ENCODE measurements at places on chromosomes 6 and 20. TPM values are rescaled to one million over a fixed set of nuclear protein-coding genes. Genes with fewer than 3 reads are reported as not detected.

The PRR18 gene
- 0.93 TPM for total RNA-seq

The HS3ST5 gene
- total RNA-seq, result 0.95 TPM

DNA sequence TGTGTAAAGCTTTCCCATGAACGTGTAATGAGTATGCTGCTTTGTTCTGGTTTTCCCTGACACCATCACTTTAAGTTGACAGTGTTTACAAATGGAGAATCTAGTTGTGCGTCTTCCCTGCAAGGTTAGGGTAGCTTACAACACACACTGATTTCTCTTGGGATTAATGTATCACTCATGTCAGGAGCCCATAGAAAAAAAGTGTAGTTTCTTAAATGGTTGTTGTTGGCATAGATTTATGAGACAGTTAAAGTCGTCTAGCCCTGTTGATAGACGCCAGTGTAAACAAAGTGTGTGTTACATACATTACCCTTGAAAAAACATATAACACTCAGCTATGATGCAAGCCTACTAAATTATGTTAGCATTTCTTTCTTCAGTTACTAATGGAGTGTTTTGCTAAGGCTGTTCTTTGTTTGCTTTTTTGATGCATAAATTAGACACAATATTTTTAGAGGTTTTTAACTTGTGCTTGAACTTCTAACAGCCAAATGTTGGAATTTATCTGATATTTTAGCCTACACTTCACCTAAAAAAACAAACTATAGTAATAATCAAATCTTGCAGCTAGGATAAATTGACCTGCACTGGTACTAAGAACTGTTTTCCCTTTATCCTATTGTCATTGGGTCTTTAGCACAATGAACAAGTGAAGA lies 88.6 kb downstream of the RNF217 start:
- H3K36me3 ChIP-seq, result peaks cover 3% of the 10 kb centered on the region
- peak overlapping the region; percentile 57 for H3K27ac ChIP-seq
- no peak overlapping the region for H3K4me3 ChIP-seq
- H3K27me3 ChIP-seq, result no peaks in the 10 kb centered on the region
- no peak for DNase-seq

- H3K4me1 ChIP-seq, result peaks cover 35% of the 10 kb centered on the region
- no peaks in the 10 kb centered on the region for H3K27me3 ChIP-seq
- H3K36me3 ChIP-seq, result peaks cover 2% of the 10 kb centered on the region
- peak overlapping the region; percentile 22 for H3K27ac ChIP-seq
- no peak for DNase-seq
Measured at GRCh38 chr20:47506850-47507249, 5.2 kb downstream of the NCOA3 start.

The NMBR gene
- 0.74 TPM for total RNA-seq

The SLC52A3 gene
- 0.38 TPM for total RNA-seq

The C20orf202 gene
- total RNA-seq, result 0.26 TPM

- DNase-seq, result no peak
- H3K36me3 ChIP-seq, result no peaks in the 10 kb centered on the region
- H3K4me1 ChIP-seq, result no peaks in the 10 kb centered on the region
- no peaks in the 10 kb centered on the region for H3K27me3 ChIP-seq
- no peak overlapping the region for H3K4me3 ChIP-seq
- no peak overlapping the region for H3K27ac ChIP-seq
Measured at GRCh38 chr6:100382031-100382430, 82.7 kb downstream of the SIM1 start.

The AKAP7 gene
- 26.4 TPM for total RNA-seq

DNA sequence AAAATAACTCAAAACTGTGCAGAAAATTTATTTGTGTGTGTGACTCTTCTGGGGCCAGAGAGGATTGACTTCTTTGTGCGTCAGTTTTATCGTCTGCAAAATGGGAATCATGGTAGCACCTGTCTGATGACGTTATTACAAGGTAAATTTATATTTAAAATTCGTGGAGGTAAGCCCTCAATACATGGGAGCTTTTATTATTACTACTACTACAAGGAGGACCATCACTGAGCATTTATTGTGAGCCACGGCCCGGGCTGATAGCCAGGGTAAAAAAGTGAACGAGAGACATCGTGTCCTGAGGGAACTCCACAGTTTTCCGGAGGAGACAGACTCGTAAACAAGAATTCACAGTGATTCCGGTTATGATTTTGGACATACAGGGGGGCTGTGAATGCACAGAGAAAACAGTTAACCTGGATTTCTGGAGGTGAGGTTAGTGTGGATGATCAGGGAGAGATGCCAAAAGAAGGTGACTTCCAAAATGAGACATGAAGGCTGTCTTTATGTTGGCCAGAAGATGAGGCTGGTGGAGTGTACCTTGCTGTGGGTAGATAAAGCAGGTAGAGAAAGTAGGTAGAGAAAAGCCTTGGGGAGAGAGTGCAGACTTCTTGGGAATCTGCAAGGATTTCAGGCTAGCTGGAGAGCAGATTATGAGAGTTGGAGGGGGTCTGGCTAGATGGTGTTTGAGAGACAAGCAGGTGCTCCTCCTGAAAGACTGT lies 10.6 kb upstream of the SERINC3 start:
- H3K4me3 ChIP-seq, result no peak overlapping the region
- DNase-seq, result no peak
- peaks cover 3% of the 10 kb centered on the region for H3K4me1 ChIP-seq
- H3K27ac ChIP-seq, result no peak overlapping the region

The SLC16A10 gene
- 8.1 TPM for total RNA-seq

DNA sequence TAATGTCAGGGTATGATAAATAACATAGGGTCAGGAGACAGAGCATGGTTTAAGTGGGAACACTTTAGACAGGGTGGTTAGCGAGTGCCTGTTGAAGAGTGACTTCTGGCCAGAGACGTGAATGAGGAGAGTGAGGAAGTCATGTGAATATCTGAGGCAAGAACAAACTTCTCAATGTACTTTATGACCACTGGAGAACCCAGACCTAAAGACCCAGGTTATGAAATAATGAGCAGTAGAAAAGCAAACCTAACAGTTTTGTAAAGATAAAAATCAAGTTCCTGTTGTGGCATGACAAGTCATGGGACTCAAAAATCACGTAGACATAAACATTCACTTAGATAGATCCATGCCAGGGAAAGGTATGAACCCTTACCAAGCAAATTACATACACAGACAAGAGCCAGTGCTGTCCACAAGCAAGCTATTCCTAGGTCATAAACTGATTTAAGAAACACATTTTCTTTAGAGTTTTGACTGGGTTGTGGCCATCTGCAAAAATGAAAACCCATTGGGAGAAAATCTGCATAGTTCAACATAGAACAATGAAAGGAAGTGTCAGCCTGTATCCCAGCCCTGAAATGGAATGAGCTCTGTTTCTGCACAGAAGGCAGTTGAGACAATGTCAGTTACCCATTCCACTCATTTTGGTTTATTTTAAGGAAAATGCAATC lies 2.2 kb upstream of the MYCT1 start:
- DNase-seq, result no peak
- no peaks in the 10 kb centered on the region for H3K4me1 ChIP-seq
- no peak overlapping the region for H3K27ac ChIP-seq
- H3K36me3 ChIP-seq, result no peaks in the 10 kb centered on the region
- no peak overlapping the region for H3K4me3 ChIP-seq

GRCh38 chr6:168905451-168906090 lies 348.1 kb downstream of the THBS2 start:
- peaks cover 9% of the 10 kb centered on the region for H3K27me3 ChIP-seq
- H3K27ac ChIP-seq, result no peak overlapping the region
- no peaks in the 10 kb centered on the region for H3K36me3 ChIP-seq
- DNase-seq, result no peak
- H3K4me3 ChIP-seq, result no peak overlapping the region

DNA sequence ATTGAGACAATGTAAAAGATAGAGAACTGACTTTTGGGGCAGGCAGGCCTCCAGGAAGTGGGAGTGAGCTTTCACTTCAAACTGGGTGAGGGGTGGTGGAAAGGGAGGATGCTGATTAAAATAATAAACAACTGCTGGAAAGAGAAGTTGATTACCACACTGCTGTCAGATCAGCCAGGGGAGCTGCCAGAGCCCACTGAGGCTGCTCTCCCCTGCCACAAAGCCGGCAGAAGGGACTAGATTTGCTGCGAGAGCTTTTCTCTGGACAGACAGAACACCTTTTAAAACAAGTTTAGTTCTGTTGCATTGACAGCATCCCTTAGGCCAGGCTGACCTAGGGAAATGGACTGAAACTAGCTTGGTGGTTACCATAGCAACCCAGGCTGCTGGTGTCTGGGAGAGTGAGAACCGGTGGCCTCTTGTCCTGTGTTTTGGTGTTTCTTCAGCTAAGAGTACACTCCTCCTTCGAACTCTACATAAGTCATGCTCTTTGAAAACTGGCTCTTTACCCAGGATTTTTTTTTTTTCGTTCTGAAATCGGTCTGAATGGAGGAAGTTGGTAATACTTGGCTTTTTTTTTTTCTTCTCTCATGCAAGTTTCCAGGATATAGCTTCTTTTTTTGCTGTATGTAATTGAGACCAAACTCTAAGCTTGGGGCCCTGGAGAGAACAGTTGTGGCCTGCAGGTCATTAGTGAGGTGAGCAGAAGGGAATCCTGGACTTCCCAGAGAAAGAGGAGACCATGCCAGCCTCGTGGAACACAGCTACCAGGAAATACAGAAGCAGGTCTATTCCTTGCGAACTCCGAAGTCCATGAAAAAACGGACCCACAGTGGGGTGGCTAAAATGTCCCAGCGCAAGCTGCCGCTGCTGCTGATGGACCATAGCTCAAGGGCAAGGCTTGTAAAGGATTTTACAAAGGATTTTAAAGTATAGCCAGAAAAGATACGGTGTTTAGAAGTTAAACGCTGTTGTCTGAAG lies 374.4 kb downstream of the UTRN start:
- DNase-seq, result no peak
- no peaks in the 10 kb centered on the region for H3K36me3 ChIP-seq
- no peaks in the 10 kb centered on the region for H3K27me3 ChIP-seq
- peaks cover 68% of the 10 kb centered on the region for H3K4me1 ChIP-seq
- H3K4me3 ChIP-seq, result peak overlapping the region; percentile 59

GRCh38 chr6:45415315-45415714 lies 37.6 kb upstream of the SUPT3H start:
- H3K27ac ChIP-seq, result no peak overlapping the region
- H3K4me1 ChIP-seq, result peaks cover 7% of the 10 kb centered on the region
- H3K27me3 ChIP-seq, result peaks cover 60% of the 10 kb centered on the region

GRCh38 chr6:16095180-16095579 lies 33.7 kb upstream of the MYLIP start:
- H3K4me1 ChIP-seq, result peaks cover 14% of the 10 kb centered on the region
- H3K36me3 ChIP-seq, result no peaks in the 10 kb centered on the region
- H3K27ac ChIP-seq, result no peak overlapping the region
- no peaks in the 10 kb centered on the region for H3K27me3 ChIP-seq
- no peak for DNase-seq

The TRERF1 gene
- total RNA-seq, result 7.9 TPM

The CST4 gene
- not detected for total RNA-seq

GRCh38 chr6:169968541-169969270 lies 217.3 kb downstream of the ERMARD start:
- H3K4me3 ChIP-seq, result no peak overlapping the region
- no peak for DNase-seq
- H3K27me3 ChIP-seq, result peaks cover 8% of the 10 kb centered on the region
- peaks cover 10% of the 10 kb centered on the region for H3K4me1 ChIP-seq
- H3K27ac ChIP-seq, result no peak overlapping the region

The DEFB119 gene
- not detected for total RNA-seq

The SPATA2 gene
- 10.2 TPM for total RNA-seq

GRCh38 chr6:69179681-69180080 lies 544.6 kb downstream of the ADGRB3 start:
- H3K27me3 ChIP-seq, result no peaks in the 10 kb centered on the region
- DNase-seq, result no peak
- H3K36me3 ChIP-seq, result no peaks in the 10 kb centered on the region
- no peak overlapping the region for H3K4me3 ChIP-seq
- no peak overlapping the region for H3K27ac ChIP-seq

The VGLL2 gene
- total RNA-seq, result not detected

DNA sequence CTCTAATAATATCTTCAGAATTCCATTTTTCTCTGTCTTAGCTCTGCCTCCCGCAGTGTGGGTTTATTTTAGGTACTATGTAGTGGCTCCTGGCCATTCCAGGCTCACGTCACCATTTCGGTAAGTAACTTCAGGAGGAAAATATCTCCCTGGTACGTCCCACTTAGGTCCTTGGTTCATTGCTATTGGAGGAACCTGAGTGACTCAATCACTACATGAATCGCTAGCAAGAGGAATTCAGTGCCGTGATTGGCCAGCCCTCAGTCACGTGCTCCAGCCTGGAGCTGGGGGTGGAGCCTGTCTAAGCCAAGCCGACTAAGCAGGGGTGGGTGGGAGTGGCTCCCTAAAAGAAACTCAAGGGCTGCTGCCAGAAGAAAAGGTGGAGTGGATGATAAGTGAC lies 67.3 kb upstream of the E2F3 start:
- no peak overlapping the region for H3K27ac ChIP-seq
- H3K4me1 ChIP-seq, result peaks cover 2% of the 10 kb centered on the region
- no peak for DNase-seq
- H3K36me3 ChIP-seq, result no peaks in the 10 kb centered on the region

DNA sequence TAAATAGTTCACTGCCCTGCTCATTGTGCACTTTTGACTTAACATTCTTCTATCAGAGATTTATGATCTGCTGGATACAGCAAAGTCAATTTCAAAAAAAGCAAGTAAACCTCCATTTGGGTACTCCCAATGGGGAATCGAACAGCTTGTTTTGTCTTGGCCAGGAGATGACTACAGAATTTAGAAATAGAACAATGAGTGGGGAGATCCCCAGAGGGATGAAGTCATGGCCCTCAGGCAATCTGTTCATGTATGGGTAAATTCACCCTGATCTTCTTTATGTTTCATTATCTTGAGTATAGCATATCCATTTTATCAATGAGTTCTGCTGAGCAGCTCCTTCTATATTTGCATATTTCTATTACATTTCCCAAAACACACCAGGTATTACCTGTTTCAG lies 1681.9 kb downstream of the HACE1 start:
- no peaks in the 10 kb centered on the region for H3K4me1 ChIP-seq
- no peak overlapping the region for H3K4me3 ChIP-seq
- no peaks in the 10 kb centered on the region for H3K36me3 ChIP-seq

The PHACTR2 gene
- 53.7 TPM for total RNA-seq

- H3K4me1 ChIP-seq, result no peaks in the 10 kb centered on the region
- H3K27ac ChIP-seq, result no peak overlapping the region
- no peak for DNase-seq
- H3K36me3 ChIP-seq, result no peaks in the 10 kb centered on the region
- H3K27me3 ChIP-seq, result no peaks in the 10 kb centered on the region
Measured at GRCh38 chr6:141634269-141634668, 498.5 kb upstream of the GJE1 start.

- peaks cover 12% of the 10 kb centered on the region for H3K4me1 ChIP-seq
- peak overlapping the region; percentile 85 for H3K4me3 ChIP-seq
- no peaks in the 10 kb centered on the region for H3K36me3 ChIP-seq
- no peak for DNase-seq
Measured at GRCh38 chr6:77464495-77464867, 1.2 kb upstream of the HTR1B start.

Measured in progenitor cell of endocrine pancreas (in vitro differentiated cells).